ENCODE measurements at places on chromosomes 4 and X. TPM values are rescaled to one million over a fixed set of nuclear protein-coding genes. Genes with fewer than 3 reads are reported as not detected.

DNA sequence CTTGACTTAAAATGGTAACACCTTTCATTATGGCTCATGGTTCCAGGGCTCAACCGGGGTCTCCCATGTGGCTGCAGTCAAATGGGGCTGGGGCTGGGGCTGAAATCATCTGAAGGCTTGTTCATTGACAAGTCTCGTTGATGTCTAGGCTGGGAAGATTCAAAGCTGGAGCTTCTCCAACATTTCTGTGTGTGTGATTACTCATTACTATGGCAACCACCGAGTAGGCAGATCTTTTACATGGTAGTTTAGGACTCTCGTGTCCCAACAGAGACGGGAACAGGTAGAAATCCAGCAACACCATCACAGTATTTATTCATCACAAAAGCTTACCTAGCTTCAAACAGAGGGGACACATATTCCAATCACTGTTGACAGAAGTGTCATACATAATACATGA, 7.8 kb downstream of the YTHDC1 start:
- no peak for DNase-seq

Gene GTPBP6
- total RNA-seq = 57.5 TPM

Gene LEF1
- 20.7 TPM for total RNA-seq

DNA sequence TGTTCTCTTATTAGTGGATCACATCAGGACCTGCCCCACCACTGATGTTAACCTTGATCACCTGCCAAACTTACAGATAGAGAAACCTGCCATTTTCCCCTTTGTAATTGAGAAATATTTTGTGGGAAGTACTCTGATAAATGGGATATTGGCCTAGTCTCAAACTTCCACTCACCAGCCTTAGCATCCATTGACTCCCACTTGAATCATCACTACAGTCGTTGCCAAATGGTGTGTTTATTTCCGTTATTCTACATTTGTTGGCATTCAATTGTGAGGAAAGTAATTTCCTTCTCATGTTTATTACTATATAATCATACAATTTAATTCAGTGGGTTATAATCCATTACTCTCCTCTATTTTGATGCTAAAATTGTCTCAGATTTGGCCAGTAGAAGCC, 156.4 kb upstream of the CXCL13 start:
- DNase-seq = no peak

DNA sequence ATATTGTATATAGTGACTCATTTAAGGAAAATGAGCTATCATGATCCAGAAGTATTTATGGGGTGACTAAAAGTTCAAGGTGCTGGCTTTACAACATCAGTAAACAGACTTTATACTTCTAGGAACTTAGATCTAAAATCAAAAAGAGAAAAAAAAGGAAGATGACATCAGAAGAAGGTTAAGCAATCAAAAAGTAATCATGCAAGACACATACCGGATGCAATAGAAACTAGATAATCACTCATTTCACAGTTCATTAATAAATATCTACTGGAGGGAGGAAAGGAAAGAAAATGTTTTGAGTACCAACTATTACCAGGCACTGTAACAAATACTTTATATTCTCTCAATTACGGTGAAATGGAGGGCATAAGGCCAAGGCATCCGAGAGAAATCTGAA, 276.4 kb downstream of the SPRY1 start:
- no peak for DNase-seq

Gene RBMXL3
- total RNA-seq = not detected

DNA sequence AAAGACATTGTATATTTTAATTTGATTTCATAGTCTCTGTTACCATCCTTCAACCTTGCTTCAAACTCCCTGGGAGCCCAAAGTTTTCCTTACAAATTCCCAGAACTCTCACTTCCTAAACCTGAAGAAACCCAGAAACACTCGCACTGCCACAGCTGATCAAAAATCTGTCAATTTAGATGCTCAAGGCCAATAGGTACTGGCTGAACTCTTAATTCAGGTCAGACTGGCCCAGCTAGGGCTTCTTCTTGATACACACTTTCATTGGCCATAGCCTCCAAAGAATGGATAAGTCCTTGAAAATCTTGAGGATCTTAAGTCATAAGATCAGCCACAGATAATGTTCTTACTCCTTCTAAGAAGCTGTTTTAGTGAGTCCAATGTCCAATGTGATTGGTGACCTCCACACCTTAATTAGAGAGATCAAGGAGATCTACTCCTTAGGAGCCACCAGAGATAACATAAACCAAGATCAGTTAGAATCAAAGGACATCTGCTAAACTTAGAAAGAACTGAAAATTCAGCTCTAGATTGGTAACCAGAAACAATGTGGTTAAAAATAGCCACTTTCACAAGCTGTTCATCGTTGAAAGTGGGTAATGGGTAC, 51.5 kb downstream of the ACSL4 start:
- no peak for DNase-seq

Gene MAP9
- total RNA-seq = 12.3 TPM

DNA sequence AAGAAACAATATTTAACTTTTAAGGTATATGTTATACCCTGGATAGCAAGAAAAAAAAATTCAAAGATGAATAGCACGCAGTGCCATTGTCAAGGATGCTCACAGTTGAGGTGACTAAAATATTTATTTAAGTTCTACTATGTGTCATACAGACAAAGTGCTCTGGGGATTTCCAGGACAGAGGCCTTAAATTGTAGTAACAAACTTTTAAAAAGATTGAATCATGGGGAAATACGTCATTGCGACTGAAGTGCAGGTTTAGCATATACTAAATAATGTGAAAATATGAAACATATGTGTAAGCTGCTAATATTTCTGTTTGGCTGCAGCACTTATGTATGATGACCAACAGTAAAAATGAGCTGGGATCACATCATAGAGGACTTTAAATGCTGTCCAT, 748.0 kb upstream of the PCDH7 start:
- DNase-seq = no peak

DNA sequence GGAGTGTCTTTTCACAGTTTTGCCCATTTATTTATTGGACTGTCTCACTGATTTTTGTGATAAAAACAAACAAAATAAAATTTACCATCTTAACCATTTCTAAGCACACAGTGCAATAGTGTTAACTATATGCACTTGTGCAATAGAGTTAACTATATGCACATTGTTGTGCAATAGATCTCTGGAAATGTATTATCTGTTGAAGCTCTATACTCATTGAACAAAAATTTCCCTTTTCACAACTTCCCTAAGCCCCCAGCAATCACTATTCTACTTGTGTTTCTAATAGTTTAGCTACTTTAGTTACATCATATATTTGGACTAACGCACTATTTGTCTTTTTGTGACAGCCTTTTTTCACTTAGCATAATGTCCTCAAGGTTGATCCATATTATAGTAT, 59.7 kb upstream of the BEX4 start:
- no peak for DNase-seq

GRCh38 chrX:63327788-63328187, 23.3 kb downstream of the SPIN4 start:
- DNase-seq = no peak

Gene CXCL6
- total RNA-seq = 0.73 TPM

DNA sequence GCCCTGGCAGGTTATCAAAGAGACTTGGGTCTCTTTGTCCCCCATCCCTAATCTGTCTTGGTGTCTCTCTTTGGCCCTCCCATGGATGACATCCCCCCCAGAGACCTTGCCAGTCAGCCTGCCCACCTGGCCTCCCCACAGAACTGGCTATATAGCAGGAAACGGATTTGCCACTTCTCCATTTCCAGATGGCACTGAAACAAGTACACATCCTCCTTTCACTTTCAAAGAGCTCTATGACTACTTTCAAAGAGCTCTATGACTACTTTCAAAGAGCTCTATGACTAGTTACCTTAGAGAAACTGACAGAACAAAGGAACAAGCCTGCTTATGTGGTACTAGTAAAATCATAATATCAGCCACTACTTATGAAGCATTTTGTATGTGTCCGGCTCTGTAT, 175.3 kb downstream of the MAML3 start:
- no peak for DNase-seq

GRCh38 chrX:136344320-136344719, 43.6 kb downstream of the ADGRG4 start:
- DNase-seq = no peak
